AG09319 (cell line): ENCODE measurements at places on chromosomes 2 and 18.

- peak; percentile 95 for DNase-seq
Observed at GRCh38 chr2:46847185-46847710, 68.4 kb downstream of the MCFD2 start.

DNA sequence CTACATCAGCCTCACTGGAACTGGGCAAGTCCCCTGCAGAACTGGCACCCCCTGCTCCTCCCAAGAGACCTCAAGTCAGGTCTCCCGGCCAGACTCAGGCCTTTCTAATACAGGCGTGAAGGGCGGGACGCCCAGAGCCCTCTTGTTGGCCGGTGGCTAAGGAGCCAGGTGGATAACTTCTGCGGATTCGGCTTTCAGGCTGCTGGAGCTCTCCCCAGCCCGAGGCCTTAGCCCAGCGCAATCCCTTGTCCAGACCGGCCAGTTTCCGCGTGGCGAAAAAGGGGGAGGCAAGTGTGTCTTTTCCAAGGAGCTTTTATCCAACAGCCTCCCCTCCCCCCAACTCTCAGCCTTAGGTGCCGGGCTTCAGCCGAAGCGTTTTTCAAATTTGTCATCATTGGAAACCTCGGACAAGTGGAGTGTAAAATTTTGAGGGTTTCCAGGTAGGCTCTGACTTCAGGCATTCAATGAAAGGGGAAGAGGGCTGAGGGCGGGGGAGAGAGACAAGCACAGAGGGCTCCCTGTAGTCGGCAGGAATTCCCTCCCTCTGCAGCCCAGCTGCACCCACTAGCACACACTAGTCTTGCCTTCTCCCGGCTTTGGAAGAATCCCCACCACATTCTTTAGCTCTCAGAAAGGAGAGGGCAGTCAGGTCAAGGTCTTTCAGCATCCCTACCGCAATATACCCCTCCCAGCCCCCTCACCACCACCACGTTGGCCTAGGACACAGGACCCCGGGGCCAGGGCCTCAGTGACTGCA, 9.5 kb upstream of the SATB2 start:
- no peak for DNase-seq

DNA sequence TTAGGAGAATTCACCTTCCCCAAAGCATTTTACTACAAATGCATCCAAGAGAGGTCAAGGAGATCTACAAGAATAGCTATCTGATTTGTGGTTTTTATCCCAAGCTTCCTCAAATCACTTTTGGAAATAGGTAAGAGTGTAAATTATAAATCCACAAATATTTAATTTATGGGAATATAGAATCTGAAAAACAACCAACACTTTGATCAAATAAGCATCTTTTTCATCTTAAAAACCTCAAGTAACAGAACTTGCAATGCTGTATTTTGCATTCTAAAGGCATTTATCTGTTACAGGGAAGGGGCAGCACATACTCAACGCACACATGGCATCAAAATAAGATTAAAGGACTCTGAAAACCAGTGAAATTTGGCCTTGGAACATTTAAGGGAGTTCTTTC, 1.9 kb downstream of the ZNF385B start:
- DNase-seq: no peak

DNA sequence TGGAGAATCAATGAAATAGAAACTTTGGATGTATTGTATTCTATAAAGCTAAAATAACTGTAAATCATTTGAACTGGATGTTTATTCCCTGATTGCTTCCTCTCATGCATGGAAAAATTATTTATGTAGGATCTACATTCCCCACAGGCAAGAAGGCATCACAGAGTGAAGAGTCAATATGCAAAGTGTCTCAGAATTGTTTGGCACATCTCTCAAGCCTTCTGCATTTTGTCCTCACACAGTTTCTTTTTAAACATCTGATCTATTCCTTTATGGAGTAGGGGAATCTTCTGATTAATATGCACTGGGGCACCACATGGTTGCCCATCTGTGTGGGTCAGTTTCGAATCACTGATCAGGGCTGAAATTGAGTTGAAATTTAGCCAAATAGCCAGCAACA, 465.4 kb downstream of the ZNF804A start:
- DNase-seq: no peak

DNA sequence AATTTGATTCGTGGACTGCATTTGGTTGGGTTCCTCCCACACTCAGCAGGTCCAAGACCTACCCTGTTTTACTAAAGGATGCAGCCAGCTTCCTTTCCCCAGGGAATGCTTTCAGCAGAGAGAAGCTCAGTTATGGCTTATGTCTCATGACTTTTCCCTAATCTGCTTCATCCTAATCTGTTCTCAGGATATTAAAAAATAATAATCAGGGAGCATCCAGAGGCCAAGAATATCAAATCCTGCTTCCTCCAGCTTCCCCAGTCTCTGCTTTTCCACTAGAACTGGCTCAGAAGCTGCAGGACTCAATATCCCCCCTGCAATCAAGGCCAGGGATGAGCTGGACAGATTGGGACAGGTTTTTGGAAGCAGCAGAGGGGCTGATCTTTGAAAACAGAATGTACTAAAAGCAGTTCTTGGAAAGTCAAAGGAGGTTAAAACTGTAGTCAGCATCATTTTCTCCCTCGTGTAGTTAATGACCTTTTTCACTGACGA, 326.9 kb upstream of the TNP1 start:
- no peak for DNase-seq

DNA sequence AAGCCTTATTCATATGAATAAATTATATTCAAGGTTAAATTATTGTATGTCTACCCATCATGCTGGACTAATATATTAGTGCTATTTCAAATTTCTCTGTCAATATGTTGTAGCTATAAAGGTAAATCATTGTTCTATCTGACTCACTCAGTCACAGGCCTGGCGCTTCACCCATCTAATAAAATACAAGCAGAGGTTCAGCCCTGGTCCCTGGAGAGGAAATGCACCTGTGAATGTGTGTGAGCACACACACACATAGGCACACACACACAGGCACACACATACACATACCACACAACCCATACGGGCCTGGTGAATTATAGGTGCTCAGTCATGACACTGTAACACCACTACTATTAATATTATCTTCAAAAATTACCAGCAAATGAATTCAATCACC, 1396.1 kb downstream of the DPP10 start:
- no peak for DNase-seq

GRCh38 chr2:223731503-223731902, 105.9 kb downstream of the AP1S3 start:
- DNase-seq: no peak

DNA sequence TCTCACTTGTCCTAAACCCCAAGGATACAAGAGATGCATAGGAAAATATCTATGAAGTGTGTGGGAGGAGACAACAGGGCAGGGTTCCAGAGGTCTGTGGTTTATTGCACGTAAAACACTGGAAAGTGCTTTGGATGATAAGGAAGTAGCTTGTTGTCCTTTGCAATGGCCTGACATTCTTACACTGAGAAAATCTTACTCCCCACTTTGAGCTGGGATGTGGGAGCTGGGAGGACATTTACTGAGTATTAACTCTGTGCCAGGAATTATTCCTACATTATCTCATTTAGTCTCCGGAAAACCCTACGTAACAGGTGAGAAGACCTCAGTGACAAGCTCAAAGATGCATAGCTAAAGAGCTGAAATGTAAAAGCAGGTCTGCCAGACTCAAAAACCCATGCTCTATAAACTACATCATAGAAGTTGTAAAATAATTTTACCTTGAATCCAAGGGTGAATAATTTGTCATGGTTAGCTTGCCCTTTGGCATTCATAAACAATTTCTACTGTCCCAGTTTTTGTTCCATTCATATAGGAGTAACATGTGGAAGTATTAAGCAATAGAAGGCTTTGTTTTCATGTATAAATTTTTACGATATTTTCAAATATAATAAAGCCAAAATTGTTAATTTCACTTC, 9.2 kb upstream of the GALNT3 start:
- DNase-seq: no peak

DNA sequence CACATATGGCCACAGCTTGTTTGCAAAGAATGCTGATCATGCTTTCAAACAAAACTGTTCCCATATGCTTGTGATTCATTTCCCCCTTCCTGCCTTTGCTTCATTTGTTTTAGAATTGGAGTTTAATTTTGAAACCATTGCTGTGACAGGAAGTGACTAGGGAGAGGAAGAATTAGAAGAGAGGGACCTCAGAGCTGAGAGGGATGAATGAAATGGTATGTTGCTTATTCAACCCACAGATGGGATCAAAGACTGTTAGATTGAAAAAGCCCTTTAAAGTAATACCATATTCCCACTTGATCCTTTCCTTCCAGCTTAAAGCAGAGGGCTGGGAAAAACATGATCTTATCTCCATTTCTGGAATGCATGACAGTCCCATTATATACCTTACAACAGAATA, 106.2 kb upstream of the RNF152 start:
- peak; percentile 81 for DNase-seq

DNA sequence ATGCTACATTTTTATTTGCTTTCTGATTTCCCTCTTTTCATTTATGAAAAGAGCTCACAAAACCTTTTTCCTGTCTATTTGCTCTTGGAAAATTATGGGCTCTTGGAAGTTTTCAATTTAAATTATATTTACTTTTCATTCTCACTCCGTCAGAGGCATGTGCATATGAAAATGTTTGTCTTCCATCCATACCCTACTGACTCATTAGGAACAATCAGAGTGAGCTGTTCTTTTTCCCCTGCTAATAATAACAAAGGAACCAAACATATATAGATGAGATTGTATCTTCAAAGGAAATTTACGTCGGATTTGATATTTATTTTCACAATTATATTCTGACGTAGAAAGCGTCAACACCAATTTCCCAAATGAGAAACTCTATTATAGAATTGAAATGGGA, 1101.2 kb downstream of the TSN start:
- DNase-seq: no peak

- DNase-seq: no peak
Observed at GRCh38 chr18:78984941-78985784, 5.5 kb downstream of the SALL3 start.

GRCh38 chr2:13000664-13001363, 284.1 kb downstream of the TRIB2 start:
- no peak for DNase-seq

- DNase-seq: no peak
Observed at GRCh38 chr2:86078774-86079545, 26.7 kb downstream of the POLR1A start.

- no peak for DNase-seq
Observed at GRCh38 chr2:75844651-75845050, 133.9 kb upstream of the GCFC2 start.

DNA sequence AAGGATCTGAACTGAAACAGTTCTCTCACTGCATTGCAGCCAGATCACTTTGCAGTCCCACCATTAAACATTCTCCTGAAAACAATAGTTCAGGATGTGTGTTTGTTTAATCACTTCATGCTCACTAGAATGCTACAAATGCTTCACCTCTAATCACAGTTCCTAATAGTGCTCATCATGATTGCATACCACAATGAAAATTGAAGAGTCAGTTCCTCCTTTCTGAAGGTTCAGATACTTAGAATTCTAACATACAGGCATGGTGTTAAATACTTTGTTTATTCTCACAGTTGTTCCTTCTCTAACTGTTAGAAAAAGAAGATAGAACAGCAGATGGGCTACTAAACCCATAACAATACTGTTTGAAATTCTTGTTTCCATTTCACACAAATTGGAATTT, 622.3 kb upstream of the ACVR2A start:
- DNase-seq: no peak

GRCh38 chr2:26174691-26175465, 2.0 kb downstream of the GAREM2 start:
- no peak for DNase-seq

GRCh38 chr2:150007815-150008430, 420.3 kb upstream of the MMADHC start:
- no peak for DNase-seq

GRCh38 chr2:149902081-149902480, 314.5 kb upstream of the MMADHC start:
- no peak for DNase-seq

DNA sequence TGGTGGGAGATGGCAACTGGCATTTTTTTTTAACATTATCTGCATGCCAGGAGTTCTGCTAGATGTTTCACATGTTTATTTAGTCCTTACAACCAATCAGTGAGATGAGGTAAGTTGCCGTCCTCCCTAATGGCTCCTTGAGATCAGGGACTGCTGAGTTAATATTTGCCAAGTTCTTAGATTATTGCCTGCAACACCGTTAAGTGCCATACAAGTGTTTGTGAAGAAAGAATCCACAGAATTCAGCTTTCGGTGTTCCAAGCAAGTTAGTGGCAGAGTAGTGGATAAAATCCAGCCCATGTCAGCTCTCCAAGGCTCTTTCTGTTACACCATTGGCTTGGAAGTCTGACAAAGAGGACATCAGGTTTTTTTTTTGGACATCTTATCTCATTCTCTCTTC, 95.9 kb downstream of the C1QL2 start:
- no peak for DNase-seq

DNA sequence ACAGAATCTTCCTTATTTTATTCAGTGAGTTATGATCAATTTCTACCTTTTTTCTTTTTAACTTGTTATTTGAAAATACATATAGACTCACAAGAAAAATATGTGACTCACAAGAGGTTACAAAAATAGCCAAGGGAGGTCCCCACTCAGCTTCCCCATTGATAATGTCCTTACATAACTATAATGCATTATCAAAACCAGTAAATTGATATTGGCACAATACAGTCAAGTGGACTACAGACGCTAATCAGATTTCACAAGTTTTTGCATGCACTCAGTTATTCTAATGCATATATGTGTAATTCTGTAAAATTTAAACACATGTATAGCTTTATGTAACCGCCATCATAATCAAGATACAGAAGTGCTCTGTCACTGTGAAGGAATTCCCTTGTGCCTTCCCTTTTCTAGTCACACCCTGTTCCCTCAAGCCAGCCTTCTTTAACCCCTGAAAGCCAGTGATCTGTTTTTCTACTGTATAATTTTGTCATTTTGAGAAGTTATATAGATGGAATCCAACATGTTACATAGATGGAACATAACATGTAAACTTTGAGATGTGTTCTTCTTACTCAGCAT, 118.4 kb downstream of the ALMS1 start:
- no peak for DNase-seq

DNA sequence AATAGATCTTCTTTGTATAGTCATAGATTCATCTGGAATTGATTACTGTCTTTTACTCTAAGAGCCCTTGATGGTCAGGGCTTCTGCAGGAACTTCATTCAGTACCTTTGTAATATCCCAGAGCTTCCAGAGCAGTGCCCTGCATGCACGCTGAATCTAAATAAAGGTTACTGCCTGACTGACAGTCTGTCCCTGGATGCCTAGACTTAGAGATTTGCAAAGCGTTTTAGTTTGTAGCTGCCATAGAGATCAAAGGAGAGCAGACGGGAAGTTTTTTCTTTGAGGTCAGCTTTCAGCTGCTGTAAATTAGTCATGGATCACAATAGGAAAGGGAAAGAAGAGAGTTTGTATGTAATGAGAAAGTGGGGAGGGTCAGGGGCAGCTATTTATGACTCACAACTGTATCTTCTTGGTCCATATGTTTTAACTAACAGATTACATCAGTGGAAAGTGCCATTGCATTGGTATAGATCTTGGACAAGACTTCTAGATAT, 45.2 kb upstream of the NYAP2 start:
- DNase-seq: no peak

GRCh38 chr2:45332567-45332966, 278.5 kb downstream of the SRBD1 start:
- no peak for DNase-seq
